ENCODE measurements at places on chromosomes 4 and X.

DNA sequence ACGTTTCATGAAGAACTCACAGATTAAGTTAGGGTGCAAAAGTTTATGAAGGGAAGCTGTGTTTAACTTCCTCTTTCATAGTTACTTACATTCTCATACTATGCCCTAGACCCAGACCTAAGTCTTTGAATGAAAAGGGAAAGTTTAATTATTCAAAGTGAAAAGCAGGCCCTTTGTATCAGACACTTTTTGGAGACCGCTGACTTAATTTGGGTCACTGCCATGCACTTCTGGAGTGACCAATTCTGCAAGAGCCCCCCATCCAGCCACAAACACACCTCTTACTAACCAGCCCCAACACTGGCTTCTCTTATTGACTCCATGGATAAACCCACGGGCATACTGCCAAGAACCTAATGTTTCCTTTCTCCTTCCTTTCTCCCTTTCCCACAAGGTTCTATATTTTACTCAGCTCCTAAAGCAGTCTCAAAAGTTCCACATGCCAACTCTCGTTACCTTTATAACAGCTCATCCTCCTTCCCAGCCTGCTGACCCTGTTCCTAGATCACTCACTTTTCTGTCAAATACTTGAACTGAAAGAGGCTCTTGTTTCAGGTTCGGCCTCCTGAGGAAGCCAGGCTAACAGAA is 34.5 kb downstream of the ABCE1 start:
- peak; percentile 56 for DNase-seq

DNA sequence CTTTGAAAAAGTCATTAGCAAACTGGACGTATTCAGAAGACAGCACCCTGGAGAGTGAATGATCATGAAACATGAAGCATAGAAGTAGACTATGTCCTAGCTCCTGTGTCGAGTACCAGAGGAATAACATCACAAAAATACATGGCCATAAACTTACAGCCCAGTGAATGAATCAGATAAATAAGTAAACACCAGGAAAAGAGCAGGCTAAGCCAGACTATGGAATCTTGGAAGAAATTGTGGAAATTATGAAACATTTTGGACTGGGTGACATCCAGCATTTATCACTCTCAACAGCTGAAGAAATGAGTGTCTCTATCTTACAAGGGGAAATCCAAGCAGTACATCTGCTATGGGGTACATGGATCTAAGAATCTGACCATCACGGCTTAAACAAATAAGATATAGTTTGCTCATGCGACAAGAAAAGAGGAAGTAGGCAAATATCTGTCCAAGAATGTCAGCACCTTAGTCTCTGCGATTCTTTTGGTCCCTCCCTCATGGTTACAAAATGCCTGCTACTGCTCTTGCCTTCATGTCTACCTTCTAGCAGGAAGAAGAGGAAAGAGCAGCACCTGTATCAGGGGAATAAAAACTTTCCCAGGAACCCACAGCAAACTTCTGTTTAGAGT is 481.5 kb downstream of the BCOR start:
- no peak for DNase-seq

DNA sequence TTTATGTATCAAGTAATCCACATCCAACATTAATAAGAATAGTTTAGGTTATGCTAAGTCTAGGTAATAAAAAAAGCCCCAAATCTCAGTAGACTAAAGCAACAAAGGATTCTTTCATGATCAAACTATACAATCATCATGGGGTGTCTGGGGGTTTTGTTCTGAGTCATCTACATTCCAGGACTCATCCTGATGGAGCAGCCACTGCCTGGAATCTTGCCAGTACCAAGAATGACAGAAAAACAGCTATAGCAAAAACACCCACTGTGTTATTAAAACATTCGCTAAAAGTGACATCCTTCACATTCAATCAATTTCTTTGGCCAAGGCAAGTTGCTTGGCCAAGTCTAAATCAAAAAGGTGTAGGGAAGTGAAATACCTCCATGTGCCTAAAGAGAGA is 3.9 kb upstream of the ARHGEF38 start:
- no peak for DNase-seq

DNA sequence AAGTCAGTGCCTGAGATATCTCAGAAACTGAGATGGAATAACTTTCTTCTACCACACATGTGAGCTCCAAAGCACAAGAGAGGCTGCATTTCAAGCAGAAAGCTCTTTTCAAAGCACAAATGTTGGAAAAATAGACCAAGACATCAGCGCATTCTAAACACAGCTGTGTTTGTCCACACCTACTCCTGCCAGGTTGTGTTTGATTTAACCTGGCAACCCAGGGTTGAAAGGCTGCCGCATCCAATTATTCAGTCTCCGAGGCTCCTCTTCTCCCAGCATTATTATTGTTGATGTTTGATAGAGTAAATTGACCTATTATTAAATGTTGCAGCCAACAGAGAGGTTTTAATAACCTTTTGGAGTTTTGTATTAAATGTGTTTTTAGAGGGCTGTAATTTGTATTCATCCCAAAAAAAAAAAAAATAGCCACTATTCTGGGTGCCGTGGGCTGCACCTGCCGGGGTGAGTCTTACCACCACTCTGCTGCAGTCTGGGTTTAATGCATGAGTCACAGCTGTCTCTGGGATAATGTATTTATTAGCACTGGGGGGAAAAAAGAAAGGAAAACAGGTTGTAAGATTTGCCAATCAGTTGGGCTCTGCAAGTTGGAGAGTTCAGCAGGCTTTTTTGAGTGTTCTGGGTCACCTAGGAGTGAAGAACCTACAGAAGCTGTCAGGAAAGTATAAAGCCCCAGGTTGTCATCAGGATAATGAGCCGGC is 105.2 kb upstream of the NOCT start:
- no peak for DNase-seq

DNA sequence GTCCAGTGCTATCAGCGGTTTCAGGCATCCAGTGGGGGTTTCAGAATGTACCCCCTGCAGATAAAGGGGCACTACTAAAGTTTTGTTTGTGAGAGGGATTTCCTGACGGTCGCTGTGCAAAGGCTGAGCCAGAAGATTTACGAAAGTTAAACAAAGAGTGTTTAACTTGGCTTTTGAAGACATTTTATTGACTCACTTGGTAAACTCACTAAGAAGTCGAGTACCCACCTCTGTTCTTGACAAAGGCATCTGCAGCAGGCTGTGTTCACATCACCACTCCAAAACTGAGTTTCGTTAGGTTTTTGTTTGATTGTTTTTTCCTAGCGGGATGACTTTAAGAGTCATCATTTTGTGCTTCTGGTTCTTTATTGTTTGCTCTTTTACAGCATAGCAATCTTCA is 143.9 kb upstream of the TBL1X start:
- no peak for DNase-seq

DNA sequence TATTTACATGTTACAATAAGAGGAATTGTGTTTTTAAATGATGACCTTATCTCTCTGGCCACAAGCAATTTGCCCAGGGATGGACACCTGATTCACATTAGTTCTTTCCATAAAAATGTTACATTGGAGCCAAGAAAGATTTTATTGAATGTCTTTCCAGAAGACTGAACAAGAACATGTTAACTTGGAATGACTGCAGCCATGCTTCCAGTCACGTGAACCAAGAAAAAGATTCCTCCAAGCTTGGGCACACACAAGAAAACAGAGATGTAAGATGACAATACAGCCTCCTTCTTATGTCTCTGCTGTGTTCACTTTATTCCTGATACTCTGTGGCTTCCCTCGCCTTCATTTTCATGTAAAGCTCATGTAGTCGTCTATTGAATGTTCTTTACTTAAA is 737.6 kb downstream of the TRIML1 start:
- DNase-seq: no peak

DNA sequence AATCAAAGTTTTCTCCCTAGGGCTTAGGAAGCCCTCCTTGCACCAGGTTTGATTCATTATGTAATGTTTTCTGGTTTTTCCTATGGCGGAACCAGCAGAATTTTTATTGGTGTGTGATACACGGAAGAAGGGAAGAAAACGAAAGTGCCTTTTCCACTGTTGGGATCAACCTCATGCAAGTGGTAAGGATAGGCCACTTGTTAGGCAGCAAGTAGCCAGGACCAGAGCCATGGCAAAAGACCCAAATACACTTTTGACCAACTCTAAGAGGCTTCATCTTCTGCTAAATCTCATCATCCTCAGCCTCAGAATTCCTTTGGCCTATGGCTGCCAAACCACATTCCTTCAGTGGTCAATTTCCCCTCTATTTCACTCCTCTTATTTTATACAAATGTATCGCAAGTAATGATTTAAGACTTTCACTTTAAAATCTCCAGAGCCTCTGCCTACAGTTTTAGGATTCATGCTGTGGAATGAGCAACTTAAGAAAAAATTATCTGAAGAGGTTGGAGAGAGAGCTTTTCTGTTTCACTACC is 21.2 kb downstream of the PPAT start:
- DNase-seq: no peak

DNA sequence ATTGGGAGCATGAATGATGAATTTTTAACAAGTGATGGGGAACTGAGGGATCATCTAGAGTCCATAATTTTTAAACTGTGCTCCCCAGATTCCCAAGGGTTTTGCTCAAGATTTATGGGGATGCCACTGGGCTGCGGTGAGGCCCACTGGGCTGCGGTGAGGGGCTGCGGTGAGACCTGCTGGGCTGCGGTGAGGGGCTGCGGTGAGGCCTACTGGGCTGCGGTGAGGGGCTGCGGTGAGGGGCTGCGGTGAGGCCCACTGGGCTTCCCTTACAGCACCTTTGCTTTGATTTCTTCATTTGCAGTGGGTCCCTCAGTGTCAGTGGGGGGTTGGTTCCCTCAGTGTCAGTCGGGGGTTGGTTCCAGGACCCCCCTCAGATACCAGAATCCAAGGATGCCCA is 47.4 kb upstream of the ATOH1 start:
- no peak for DNase-seq

GRCh38 chr4:87120010-87120409 is 100.4 kb downstream of the KLHL8 start:
- no peak for DNase-seq

- DNase-seq: no peak
Measured at GRCh38 chr4:146450524-146450923, 71.2 kb downstream of the SLC10A7 start.

GRCh38 chr4:168129046-168129772 is 36.9 kb downstream of the ANXA10 start:
- no peak for DNase-seq

DNA sequence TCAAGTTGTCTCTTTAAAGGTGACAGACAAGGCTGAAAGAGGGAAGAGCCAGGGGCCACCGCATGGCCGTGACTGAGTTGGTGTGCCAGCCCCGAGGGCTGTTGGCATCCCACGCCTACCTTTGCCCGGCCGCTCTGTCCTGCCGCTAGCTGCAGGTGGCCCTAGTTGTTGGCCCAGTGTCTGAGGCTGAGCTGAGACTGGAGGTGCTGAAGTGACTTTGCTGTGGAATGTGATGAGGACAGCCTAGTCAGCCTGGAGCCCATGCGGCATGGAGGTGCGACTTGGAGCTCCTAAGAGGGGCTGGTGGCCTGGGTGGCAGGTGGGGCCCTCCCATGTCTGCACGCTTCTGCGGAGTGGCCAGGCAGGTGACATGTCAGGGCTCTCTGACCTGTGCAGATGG is 6.6 kb downstream of the TADA2B start:
- DNase-seq: no peak

DNA sequence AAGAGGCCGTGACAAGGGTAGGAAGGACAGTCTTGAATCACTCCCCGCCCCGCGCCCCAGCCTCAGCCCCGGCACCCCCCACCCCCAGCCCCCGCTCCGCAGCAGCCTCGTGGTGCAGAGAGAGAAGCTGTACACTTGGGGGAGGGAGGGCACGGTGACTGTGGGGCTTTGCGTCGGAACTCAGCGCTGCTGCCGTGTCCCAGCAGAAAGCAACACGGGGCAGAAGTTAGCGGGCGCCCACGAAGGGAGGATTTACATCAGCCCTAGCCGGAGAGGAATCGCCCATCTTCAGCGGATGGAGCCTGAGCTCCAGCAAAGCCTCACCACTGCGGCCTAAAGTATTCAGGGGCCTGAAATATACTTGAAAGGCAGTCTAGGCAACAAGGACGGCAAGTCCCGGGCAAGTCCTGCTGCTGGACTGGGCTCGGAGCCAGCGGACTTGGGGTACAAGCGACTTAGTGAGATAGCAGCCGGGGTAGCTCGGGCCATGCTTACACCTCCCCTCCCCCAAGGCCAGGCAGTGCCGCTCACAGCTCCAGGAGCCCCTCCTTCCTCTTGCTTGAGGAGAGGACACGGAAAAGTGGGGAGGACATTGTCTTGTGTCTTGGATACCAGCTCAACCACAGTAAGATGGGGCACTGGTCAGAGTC is 18.5 kb upstream of the OPN1LW start:
- no peak for DNase-seq

- DNase-seq: no peak
Measured at GRCh38 chr4:23838607-23839006, 51.2 kb downstream of the PPARGC1A start.

GRCh38 chrX:131843987-131844386 is 179.1 kb upstream of the STK26 start:
- no peak for DNase-seq

- no peak for DNase-seq
Measured at GRCh38 chr4:158131027-158131426, 41.8 kb downstream of the GASK1B start.

DNA sequence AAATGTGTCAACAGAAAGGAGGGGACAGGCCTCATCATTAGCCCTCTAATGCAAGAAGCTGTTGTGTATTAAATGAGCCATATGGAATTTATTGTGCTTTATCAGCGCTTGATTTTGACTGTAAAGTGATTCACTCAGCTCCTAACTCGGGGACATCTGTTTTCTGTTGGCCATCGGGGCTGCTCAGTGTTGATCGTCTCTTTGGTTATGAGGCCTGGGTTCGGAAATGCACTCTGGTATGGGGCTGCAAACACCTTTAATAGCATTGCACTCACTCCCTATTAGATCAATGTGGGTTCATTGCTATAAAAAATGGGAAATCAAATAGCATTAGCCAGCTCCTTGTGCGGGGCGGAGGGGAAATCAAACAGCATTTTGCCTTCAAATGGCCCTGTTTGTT is 6.4 kb downstream of the ARX start:
- no peak for DNase-seq

DNA sequence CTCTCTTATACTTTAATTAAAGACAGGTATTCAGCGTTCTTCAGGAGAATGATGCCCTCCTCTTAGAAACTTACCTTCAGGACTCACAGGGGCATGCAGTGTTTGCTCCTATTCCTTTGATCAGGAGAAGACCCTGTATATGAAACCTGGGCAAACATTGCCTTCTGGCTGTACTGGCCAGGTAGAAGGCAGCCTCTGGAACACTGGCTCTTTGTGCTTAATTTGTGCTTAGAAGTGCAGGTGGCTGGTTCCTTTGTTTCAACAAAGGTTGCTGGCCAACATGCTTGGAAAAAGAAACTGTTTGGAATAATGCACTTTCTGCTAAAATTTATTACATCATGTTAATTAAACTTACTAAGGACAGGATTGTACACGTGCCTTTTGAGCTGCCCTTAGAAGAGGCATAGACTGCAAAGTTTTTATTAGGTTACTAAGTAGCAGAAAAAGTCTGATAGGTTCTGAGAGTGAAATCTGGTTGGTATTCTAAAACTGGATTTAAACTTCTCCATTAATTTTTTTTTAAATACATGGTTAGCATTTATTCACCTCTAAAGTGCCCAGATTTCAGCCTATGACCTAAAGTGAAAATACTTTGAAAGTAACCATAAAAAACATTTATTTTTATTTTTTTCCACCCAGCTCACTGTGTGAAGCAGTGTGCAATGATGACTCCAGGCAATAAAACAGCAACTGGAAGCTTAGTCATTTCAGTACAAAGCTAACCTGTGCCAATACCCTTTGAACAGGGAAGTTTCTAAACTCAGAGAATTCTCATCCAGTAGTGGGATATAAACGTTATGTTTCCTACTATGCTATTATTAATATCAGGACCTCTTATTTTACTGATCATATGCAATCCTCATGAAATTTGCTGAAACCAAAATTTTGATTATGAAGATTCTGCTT is 11.3 kb downstream of the RASSF6 start:
- no peak for DNase-seq
